Activated CD4-positive, alpha-beta memory T cell treated with anti-CD3 and anti-CD28 coated beads for 36 hours (primary cell): ENCODE measurements at places on chromosomes 5 and 9.
A peak's percentile ranks its signal among the peaks of the same experiment; 100 is the strongest.

GRCh38 chr9:14344053-14344524 lies 30.1 kb upstream of the NFIB start:
- H3K36me3 ChIP-seq = no peaks in the 10 kb centered on the region
- peaks cover 34% of the 10 kb centered on the region for H3K27me3 ChIP-seq
- no peak for DNase-seq
- peaks cover 12% of the 10 kb centered on the region for H3K4me1 ChIP-seq
- no peak overlapping the region for H3K4me3 ChIP-seq
- no peak overlapping the region for H3K27ac ChIP-seq

- peak overlapping the region; percentile 82 for H3K27ac ChIP-seq
- H3K36me3 ChIP-seq = peaks cover 22% of the 10 kb centered on the region
- H3K4me1 ChIP-seq = peaks cover 38% of the 10 kb centered on the region
- H3K4me3 ChIP-seq = no peak overlapping the region
- no peak for DNase-seq
Measured at GRCh38 chr5:176529116-176529740, 8.0 kb downstream of the RNF44 start.

DNA sequence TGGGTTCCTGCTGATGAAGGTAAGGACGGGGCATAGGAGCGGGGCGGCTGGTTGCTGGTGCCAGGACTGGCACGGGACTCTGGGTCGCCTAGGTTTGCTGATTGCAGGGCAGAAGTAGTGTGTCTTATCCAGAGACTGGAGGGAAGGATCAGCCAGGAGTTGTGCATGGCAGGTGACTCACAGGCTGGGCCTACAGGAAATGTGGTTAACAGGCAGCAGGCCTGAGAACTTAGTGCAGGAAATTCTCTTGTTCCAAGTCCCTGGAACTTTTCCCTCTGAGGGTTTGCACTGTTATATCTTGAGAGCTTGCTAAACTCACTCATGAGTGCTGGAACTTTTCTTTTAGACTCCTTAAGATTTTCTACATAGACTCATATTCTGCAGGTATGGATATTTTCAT lies 95.1 kb downstream of the ANXA2R start:
- DNase-seq = no peak
- no peaks in the 10 kb centered on the region for H3K27me3 ChIP-seq
- peaks cover 13% of the 10 kb centered on the region for H3K4me1 ChIP-seq
- H3K4me3 ChIP-seq = no peak overlapping the region
- H3K36me3 ChIP-seq = no peaks in the 10 kb centered on the region
- no peak overlapping the region for H3K27ac ChIP-seq

- H3K27me3 ChIP-seq = no peaks in the 10 kb centered on the region
- no peak overlapping the region for H3K27ac ChIP-seq
- no peaks in the 10 kb centered on the region for H3K36me3 ChIP-seq
Measured at GRCh38 chr5:29780401-29780800, 1413.1 kb upstream of the CDH6 start.

DNA sequence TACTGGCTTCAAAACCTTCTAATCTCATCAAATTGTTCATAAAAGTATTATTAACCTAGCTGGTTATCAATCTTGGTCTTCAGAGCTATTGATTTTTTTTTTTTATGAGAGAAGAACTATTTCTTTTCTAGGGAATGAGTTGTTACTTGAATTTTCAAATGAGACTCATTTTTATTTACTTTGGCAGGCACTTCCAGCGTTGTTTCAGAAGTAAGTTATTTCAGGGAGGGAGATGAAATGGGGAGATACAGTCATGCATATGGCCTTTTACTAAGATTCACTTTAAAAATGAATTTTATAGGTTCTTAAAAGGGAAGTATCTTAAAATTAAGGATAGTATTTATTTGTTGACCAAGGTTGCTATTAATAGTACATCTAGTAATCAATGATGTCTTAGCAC lies 129.6 kb downstream of the IZUMO3 start:
- H3K36me3 ChIP-seq = no peaks in the 10 kb centered on the region
- H3K27me3 ChIP-seq = no peaks in the 10 kb centered on the region
- no peak overlapping the region for H3K4me3 ChIP-seq
- H3K27ac ChIP-seq = no peak overlapping the region
- no peak for DNase-seq

GRCh38 chr9:128927731-128928411 lies 7.1 kb downstream of the PHYHD1 start:
- no peaks in the 10 kb centered on the region for H3K27me3 ChIP-seq
- H3K36me3 ChIP-seq = no peaks in the 10 kb centered on the region
- no peak overlapping the region for H3K4me3 ChIP-seq
- no peak overlapping the region for H3K27ac ChIP-seq

GRCh38 chr9:61673664-61674381 lies 484.0 kb downstream of the SPATA31A7 start:
- no peak overlapping the region for H3K27ac ChIP-seq
- no peak overlapping the region for H3K4me3 ChIP-seq
- no peaks in the 10 kb centered on the region for H3K27me3 ChIP-seq
- H3K36me3 ChIP-seq = peaks cover 6% of the 10 kb centered on the region
- H3K4me1 ChIP-seq = no peaks in the 10 kb centered on the region

GRCh38 chr9:135945969-135946368 lies 15.2 kb downstream of the UBAC1 start:
- no peaks in the 10 kb centered on the region for H3K27me3 ChIP-seq
- DNase-seq = no peak
- H3K4me3 ChIP-seq = no peak overlapping the region

DNA sequence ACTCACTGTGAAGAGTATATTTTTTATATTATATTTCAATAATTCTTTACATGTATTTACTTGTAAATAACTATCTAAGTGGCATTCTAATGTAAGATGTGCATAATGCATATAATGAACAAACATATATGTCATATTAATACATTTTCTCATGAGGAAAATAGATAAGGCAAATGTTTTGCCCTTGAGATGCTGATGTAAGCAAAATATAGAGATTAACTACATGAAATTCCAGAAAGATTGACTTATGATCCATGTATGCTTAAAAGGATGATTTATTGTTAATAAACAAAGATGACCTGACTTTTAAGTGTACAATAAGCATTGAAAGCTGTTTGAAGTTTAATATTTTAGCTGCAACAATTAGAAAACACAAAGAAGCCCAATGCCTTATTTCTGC lies 559.9 kb downstream of the PTPRD start:
- H3K36me3 ChIP-seq = no peaks in the 10 kb centered on the region
- H3K4me3 ChIP-seq = no peak overlapping the region
- no peaks in the 10 kb centered on the region for H3K27me3 ChIP-seq

DNA sequence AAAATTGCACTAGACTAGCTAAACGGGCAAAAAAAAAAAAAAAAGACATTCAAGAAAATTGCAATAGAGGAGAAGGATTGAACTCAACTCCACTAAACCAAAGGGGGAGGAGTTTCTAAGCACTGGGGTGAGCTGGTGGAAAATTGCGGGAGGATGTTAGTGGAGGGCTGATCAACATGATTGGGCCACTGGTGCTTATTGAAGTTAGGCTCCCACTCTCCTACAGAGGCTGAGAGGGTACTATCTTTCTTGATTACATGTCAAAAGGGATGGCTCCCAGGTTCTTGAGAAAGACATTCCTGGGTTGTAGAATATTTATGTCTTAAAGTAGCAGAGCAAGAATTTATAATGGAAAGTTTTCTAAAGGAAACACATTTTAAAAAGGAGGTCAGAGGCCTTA lies 38.0 kb downstream of the CAMK4 start:
- H3K4me3 ChIP-seq = no peak overlapping the region
- DNase-seq = no peak
- no peaks in the 10 kb centered on the region for H3K27me3 ChIP-seq
- no peak overlapping the region for H3K27ac ChIP-seq
- peaks cover 45% of the 10 kb centered on the region for H3K4me1 ChIP-seq
- H3K36me3 ChIP-seq = peaks cover 25% of the 10 kb centered on the region

DNA sequence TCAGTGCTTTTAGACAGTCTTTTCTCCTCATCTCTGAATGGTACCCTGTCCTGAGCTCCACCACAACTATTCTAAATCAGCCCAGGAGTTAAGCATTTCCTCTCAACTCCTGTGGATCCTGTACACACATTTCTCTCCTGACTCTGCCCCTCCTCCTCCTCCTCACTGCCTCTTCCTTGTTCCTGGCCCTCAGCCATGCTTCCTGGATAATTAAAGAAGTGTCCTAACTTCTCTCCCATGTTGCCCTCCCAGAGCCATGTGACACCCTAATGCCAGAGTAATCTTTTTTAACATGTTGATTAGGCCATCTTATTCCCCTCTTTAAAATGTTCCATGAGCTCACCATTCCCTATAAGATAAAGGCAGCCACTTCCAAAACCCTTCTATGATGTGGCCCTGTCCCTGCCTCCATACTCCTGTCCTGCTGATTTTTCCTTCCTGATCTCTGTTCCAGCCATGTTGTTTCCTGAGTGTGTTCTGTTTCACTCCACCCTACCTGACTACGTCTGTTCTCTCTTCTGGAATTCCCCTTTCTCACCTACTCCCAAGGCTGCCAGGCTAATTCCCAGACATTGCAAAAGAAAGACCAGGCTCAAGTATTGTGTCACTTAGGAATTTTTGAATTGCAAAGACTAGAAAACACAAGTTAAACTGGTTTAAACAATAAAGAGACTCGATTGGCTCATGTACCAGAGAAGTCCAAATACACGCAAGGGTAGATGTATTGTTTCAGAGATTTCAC lies 295.2 kb downstream of the MAST4 start:
- H3K27me3 ChIP-seq = peaks cover 28% of the 10 kb centered on the region
- no peak overlapping the region for H3K27ac ChIP-seq
- no peaks in the 10 kb centered on the region for H3K36me3 ChIP-seq
- peaks cover 15% of the 10 kb centered on the region for H3K4me1 ChIP-seq
- DNase-seq = no peak

DNA sequence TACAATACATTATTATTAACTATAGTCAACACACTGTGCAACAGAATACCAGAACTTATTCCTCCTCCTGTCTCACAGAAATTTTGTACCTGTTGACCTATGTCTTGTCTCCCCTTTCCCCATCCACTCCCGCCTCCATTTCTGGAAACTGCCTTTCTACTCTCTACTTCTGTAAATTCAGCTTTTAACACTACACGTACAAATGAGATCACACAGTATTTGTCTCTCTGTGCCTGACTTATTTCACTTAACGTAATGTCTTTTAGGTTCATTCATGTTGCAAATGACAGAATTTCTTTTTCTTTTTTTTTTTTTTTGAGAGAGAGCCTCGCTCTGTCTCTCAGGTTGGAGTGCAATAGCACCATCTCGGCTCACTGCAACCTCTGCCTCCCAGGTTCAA lies 19.5 kb downstream of the MEF2C start:
- no peaks in the 10 kb centered on the region for H3K36me3 ChIP-seq
- H3K4me3 ChIP-seq = no peak overlapping the region
- no peak for DNase-seq
- H3K27me3 ChIP-seq = no peaks in the 10 kb centered on the region
- H3K27ac ChIP-seq = no peak overlapping the region

DNA sequence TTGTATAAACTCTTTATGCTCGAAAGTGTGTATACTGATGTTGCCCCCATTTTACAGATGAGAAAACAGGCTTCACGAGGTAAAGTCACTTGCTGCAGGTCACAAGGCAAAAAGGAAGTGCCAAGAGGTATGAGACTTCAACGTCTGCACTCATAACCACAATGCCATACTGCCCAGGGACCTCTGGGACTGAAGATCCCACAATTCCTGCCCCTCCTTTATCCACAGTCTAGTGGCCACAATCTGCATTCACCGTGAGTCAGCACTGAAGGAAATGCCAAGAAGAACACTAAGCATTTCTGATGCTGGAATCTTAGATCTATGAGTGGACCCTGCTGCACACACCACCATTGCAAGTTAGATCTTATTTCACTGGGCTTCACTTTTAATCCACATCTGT lies 37.3 kb downstream of the MED27 start:
- no peak overlapping the region for H3K27ac ChIP-seq
- DNase-seq = no peak
- H3K36me3 ChIP-seq = no peaks in the 10 kb centered on the region
- no peaks in the 10 kb centered on the region for H3K27me3 ChIP-seq

GRCh38 chr5:124847907-124848306 lies 101.5 kb upstream of the ZNF608 start:
- H3K27me3 ChIP-seq = no peaks in the 10 kb centered on the region
- H3K4me3 ChIP-seq = no peak overlapping the region
- no peak for DNase-seq
- no peaks in the 10 kb centered on the region for H3K36me3 ChIP-seq
- H3K4me1 ChIP-seq = no peaks in the 10 kb centered on the region
- H3K27ac ChIP-seq = no peak overlapping the region

- no peaks in the 10 kb centered on the region for H3K4me1 ChIP-seq
- no peaks in the 10 kb centered on the region for H3K36me3 ChIP-seq
- no peak overlapping the region for H3K27ac ChIP-seq
- peaks cover 8% of the 10 kb centered on the region for H3K27me3 ChIP-seq
Measured at GRCh38 chr9:99563364-99563763, 258.3 kb upstream of the NR4A3 start.

GRCh38 chr5:92283521-92283920 lies 900.4 kb upstream of the ARRDC3 start:
- no peaks in the 10 kb centered on the region for H3K4me1 ChIP-seq
- DNase-seq = no peak
- H3K27me3 ChIP-seq = no peaks in the 10 kb centered on the region
- H3K27ac ChIP-seq = no peak overlapping the region

DNA sequence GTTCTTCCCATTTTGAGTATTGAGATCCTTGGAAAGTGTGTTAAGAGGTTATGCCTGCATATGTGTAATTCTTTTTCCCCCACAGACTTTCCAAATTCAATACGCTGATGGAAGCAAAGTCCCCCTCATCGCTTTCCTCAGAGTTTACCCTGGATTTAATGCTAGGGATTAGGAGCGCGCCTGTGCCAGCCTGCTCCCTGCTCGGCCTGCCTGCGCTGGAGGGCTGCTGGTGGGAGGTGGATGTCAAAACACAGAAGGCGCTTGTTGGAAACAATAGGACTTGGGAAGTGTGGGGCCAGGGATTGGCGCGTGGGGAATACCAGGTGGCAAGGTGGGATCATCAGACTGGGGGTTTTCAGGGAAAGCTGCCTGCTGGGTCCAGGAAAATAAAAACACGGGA lies 39.8 kb upstream of the PTCH1 start:
- no peaks in the 10 kb centered on the region for H3K36me3 ChIP-seq
- H3K27ac ChIP-seq = no peak overlapping the region
- no peak overlapping the region for H3K4me3 ChIP-seq
- no peaks in the 10 kb centered on the region for H3K4me1 ChIP-seq
- no peak for DNase-seq
- H3K27me3 ChIP-seq = peaks cover 22% of the 10 kb centered on the region

- H3K36me3 ChIP-seq = no peaks in the 10 kb centered on the region
- no peak for DNase-seq
- peaks cover 3% of the 10 kb centered on the region for H3K27me3 ChIP-seq
- no peak overlapping the region for H3K27ac ChIP-seq
- H3K4me1 ChIP-seq = no peaks in the 10 kb centered on the region
- no peak overlapping the region for H3K4me3 ChIP-seq
Measured at GRCh38 chr9:111298731-111299598, 31.1 kb downstream of the OR2K2 start.
